ENCODE measurements at places on chromosomes 4 and X. TPM values are rescaled to one million over a fixed set of nuclear protein-coding genes. Genes with fewer than 3 reads are reported as not detected.
A peak's percentile ranks its signal among the peaks of the same experiment; 100 is the strongest.

GRCh38 chr4:76141241-76141640 is 7.0 kb downstream of the NUP54 start:
- no peak for DNase-seq

DNA sequence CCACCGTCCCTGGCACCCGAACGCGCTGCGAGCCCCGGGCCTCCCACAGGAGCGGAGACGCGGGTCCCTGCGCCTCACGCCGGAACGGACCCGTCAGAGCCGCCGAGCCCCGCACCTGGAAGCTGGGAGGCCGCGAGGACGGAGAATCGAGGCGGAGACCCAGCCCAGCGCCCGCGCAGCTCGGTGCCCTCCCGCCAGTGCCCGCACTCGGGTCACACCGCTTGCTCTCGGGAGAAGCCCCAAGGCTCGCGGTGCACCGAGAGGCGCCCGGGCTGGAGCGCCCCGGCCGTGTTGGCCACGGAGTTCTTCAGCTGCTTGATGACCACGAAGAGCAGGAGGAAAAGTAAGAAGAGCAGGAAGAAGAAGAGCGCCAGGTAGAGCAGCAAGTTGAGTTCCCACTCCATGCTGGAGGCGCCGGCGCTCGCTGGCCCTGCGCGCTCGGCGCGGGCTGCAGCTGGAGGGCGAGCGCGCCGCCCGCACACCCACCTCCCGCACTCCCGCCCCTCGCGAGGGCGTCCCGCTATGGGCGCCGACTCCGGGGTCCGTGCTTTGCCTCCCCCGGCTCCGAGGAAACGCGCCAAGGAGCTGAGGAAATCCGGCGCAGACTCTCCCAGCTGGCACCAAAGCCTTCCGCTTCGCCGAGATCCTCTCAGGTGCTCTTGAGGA is at the start of gene SMIM43:
TSS of gene SMIM43 (minus strand) at position 463 of the 666 bp plus-strand sequence. CDS start at position 404, 59 bp downstream.
- peak; percentile 9 for DNase-seq

- DNase-seq: peak; percentile 89
These were observed 14.9 kb downstream of the NRK start for GRCh38 chrX:105837232-105837631.

- DNase-seq: peak; percentile 69
These were observed 63.8 kb upstream of the ATOH1 start for GRCh38 chr4:93764639-93765246.

- DNase-seq: peak; percentile 3
These were observed 311.3 kb upstream of the HS3ST1 start for GRCh38 chr4:11739992-11740391.

DNA sequence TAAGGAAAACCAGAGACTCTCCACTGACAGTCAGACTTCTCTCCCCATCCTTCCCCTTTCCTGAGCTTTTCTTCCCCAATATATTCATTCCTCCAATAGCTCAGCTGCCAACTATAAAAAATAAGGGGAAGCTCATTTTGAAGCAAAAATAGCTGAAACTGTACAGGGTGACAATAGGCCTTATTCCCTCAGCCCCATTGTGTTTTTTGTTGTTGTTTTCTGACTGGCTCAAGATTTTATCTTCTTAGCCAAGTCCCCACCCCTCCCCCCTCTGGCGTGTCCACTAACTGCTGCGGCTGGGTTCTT is 26.2 kb downstream of the PRPS1 start:
- DNase-seq: peak; percentile 35

DNA sequence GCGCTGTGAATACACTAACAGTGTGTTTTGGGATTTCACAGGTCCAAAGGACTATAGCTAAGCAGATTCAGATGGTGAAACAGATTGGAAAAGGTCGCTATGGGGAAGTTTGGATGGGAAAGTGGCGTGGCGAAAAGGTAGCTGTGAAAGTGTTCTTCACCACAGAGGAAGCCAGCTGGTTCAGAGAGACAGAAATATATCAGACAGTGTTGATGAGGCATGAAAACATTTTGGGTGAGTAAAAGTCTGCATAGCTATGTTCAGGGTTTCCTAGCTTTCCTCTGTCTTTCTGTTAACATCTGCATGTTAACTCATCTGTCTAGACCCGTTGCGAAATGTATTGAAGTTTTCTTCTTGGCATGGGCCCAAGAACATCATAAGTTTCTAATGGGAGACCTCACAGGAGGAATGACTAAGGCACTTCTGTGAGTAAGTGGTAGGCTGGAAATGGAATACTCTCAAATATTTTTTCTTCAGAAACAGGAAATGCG is 372.1 kb downstream of the BMPR1B start:
- peak; percentile 95 for DNase-seq

DNA sequence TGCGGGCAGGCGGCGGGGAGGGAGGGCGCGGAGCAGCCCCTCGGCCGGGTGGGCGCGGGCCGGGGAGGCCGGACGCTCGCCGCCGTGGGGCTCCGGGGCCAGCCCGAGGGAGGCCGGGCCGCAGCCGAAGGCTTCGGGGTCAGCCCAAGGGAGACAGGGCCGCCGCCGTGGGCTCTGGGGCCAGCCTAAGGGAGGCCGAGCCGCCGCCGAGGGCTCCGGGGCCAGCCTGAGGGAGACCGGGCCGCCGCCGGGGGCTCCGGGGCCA is 251 bp downstream of the KIAA0232 start:
- no peak for DNase-seq

ADRA2C gene
- polyA plus RNA-seq: 2.9 TPM

MAGED4B gene
- polyA plus RNA-seq: 27.5 TPM
